Stimulated activated CD4-positive, alpha-beta T cell treated with anti-CD3 and anti-CD28 coated beads, Interleukin-2, amount 100 ng/mL, for 48 hours (primary cell): ENCODE measurements at places on chromosomes 7 and 10.

- DNase-seq, result no peak
These were observed 534.6 kb upstream of the POM121L12 start for GRCh38 chr7:52500841-52501240.

DNA sequence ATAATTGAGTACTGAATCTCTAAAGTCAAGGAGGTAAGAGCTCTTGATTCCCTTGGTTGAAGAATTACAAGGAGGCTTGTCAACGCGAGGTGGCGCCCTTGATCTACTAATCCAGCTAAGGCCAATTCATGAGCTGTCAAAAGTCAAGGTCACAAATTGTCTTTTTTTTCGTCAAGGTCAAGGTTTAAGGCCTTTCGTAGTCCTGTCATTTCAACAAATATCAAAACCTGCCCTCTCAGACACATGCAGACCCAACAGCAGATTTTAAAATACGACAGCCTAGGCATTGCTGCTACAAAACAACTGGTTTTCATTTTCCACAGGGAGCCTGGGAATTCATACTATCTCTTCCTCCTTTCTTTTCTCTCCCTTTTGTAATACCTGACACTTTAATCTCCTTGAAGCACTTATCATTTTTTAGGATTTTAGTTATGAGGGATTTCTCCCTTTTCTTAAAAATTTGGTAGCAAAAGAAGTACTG lies 3.6 kb downstream of the HOXA13 start:
- peak; percentile 82 for DNase-seq

DNA sequence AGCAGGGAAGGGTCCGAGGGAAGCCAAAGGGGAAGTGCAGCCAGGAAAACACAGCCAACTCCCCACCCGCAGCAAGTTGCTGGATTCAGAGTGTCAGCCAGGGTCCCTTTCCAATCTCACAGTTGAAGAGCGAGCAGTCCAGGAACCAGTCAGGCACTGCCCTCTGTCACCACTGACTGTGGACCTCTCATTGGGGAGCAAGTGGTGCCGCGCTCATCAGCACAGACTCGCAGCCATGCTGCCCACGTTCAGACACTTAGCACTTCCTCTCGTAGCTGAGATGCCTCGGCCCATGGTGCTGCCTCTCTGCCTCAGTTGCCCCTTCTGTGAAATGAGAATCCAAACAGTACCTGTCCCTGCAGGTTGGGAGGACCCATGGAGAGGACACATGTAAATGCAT lies 123.6 kb upstream of the CHST15 start:
- DNase-seq, result no peak

DNA sequence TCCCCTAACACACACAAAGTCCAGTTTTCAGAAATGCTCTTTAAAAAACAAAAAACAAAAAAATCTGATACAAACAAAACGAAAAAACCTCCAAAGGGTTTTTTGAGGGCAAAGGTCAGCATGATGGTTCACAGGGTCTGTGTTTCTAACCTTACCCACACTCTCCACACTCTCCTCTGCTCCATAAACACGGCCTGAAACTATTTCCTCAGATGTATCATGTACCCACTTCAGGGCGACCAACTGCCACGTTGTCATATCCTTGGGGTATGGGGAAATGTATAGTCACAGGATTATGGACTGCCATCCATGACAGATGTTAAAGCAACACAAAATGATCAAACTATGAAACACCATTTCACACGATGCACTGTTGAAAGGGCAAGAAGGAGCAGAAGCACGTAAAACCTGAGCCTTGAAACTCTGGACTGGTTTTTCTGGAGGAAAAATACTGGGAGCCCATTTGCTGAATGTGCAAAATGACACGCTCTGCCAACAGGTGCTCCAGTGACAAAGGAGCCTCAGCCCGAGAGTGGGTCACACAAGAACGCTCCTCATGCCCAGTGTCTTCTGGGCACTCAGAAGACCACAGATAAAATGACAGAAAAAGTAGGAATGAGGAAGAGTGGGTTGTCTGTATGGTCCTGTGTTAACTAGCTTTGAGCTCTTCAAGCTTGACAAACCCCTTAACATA lies 15.8 kb downstream of the NAPEPLD start:
- no peak for DNase-seq

- no peak for DNase-seq
These were observed 466.1 kb downstream of the PTPRN2 start for GRCh38 chr7:158121441-158122045.

DNA sequence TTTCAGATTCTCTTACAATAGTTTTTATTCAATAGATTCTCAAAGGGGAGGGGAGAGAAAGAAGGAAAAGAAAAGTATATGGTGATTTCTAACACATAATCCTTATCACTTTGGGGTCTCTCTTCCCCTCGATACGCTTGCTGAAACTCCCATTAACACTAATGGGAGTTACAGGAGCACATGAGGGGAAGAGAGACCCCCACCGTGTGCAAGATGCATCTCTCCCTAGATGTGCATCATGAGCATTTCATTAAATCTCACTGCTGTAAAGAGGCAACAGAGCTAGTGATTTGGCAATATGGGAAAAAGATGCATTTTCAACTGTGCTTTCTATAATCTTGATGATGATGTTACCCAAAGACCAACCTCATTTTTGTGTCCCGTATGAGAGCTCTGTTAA lies 177.4 kb downstream of the SKAP2 start:
- DNase-seq, result no peak
